A673 (cell line): ENCODE measurements at places on chromosomes 12 and 14. TPM values are rescaled to one million over a fixed set of nuclear protein-coding genes. Genes with fewer than 3 reads are reported as not detected.

TEX52 gene
- 0.44 TPM in 1 of 2 replicates, not detected in the other for total RNA-seq

JPH4 gene
- total RNA-seq, result 0.22 TPM in 1 of 2 replicates, not detected in the other

PRIM1 gene
- 51.9 and 66.2 TPM in 2 replicates for total RNA-seq

ABCD2 gene
- 0.04 TPM in 1 of 2 replicates, not detected in the other for total RNA-seq

LRP1 gene
- total RNA-seq, result 31.0 and 43.6 TPM in 2 replicates

SERPINA3 gene
- 0.17 TPM in 1 of 2 replicates, not detected in the other for total RNA-seq

LMNTD1 gene
- not detected in 2 replicates for total RNA-seq

RHOJ gene
- total RNA-seq, result 23.8 and 30.2 TPM in 2 replicates

NRIP2 gene
- total RNA-seq, result 0.28 and 0.39 TPM in 2 replicates

PFKM gene
- 114 and 130 TPM in 2 replicates for total RNA-seq

CHGA gene
- 12.7 and 14.8 TPM in 2 replicates for total RNA-seq

ELK3 gene
- 55.2 and 62.1 TPM in 2 replicates for total RNA-seq

EFS gene
- 55.9 and 60.9 TPM in 2 replicates for total RNA-seq

OTUB2 gene
- total RNA-seq, result 1.1 and 2.3 TPM in 2 replicates

OVCH1 gene
- total RNA-seq, result 0.09 TPM in 1 of 2 replicates, not detected in the other

FBLN5 gene
- 10.7 and 15.7 TPM in 2 replicates for total RNA-seq

BCL11B gene
- 80.6 and 81.3 TPM in 2 replicates for total RNA-seq

GRCh38 chr12:54959291-54960018 is 25.1 kb downstream of the TESPA1 start:
- DNase-seq, result peak; percentile 30

GRCh38 chr14:21543521-21543960 is 17.4 kb upstream of the SALL2 start:
- no peak for DNase-seq

DNA sequence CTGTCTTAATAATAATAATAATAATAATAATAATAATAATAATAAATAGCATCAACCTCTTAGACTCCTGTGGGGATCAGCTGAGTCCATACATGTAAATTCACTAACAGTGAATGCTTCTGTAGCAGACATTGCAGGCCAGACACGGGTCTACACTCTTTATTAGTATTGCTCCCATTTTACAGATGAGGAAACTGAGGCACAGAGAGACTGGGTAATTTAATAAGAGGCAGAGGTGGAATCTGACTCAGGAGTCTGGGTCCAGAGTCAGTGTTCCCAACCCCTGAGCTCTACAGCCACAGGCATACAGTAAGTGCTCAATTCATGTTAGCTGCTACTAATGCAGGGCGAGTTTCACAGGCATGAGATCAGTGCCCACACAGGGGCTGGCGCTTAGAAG is 123.2 kb upstream of the MAP1LC3B2 start:
- DNase-seq, result no peak

DNA sequence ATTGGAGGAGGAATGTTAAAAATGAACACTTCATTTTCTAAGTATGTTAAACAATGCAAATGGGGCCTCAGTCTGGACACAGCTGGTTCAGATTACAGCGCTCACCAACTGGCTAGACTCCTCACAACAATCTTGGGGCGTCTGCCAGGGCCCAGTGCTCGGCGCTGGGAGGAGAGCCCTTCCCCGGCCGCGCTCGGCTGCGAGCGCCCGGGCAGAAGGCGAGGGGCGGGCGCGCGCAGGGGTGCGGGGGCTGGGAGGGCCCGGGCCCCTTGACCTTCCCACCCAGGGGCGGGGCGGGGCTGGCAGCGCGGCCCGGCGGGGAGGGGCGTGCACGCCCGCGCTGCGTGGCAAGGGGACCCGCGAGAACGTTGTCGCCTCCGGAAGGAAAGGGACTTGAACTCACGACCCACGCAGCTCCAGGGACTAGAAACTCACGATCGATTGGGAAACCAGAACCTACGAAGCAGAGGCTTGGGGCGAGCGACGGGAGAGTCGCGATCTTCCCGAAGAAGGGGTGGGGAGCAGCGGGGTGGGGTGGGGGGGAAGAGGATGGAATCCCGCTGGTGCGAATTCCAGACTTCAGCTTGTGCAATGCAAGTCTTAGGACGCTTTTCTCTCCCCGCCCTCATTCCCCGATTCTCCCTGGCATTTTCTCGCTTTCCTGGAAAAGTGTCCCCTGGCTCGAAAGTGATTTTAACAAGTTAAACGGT is at the start of gene FBLN5:
TSS of gene FBLN5 (minus strand) at position 220 of the 710 bp plus-strand sequence. CDS start 465 bp downstream, outside the sequence.
- peak; percentile 67 for DNase-seq

DNA sequence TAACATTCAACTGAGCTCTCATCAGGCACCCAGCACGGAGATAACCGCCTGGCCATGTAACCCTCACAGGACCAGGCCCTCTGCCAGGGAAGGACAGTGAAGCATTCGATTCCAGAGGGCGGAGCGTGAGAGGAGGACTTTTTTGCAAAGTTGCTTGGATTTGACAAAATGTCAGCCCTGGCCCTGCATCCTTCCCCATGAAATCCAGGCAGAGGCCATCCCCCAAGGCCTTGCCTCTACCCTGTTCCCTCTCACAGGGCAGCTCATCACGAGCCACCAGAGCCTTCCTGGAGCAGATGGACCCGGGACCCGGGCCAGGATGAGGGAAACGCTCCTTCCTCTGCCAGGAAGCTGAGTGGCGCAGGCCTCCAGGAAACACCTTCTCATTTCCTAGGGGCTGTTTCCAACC is 17.0 kb downstream of the CAMKK2 start:
- DNase-seq, result no peak

DNA sequence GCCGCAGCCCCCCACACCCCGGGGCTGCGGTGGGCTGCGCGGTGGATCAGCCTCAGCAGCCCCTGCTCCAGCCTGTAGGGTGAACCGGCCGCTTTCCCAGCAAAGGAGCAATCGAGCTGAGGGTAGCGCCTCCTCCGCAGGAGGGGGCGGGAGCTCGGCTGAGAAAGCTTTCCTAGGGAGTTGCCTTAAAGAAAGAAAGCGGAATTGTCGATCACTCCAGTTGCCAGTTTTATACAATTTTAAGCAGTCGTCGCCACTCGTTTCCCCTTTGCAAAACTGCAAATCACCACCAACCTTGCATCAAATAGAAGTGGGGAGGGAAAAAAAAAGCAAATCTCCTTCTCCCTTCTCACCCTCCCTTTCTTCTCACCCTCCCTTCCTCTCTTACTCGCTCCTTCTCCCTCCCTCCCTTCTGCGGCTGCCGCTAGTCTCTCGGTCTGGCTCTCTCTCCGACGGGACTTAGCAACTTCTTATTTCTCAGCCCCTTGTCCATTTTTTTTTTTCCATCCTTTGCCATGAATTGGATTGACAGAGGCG is at the start of gene PDE3A:
TSS of gene PDE3A (plus strand) at position 424 of the 537 bp plus-strand sequence. CDS start 748 bp downstream, outside the sequence.
- DNase-seq, result peak; percentile 83

GRCh38 chr12:14928931-14929330 is 9.4 kb downstream of the ERP27 start:
- no peak for DNase-seq

- peak; percentile 19 for DNase-seq
Observed at GRCh38 chr12:109678719-109679118, 34.9 kb upstream of the FAM222A start.

DNA sequence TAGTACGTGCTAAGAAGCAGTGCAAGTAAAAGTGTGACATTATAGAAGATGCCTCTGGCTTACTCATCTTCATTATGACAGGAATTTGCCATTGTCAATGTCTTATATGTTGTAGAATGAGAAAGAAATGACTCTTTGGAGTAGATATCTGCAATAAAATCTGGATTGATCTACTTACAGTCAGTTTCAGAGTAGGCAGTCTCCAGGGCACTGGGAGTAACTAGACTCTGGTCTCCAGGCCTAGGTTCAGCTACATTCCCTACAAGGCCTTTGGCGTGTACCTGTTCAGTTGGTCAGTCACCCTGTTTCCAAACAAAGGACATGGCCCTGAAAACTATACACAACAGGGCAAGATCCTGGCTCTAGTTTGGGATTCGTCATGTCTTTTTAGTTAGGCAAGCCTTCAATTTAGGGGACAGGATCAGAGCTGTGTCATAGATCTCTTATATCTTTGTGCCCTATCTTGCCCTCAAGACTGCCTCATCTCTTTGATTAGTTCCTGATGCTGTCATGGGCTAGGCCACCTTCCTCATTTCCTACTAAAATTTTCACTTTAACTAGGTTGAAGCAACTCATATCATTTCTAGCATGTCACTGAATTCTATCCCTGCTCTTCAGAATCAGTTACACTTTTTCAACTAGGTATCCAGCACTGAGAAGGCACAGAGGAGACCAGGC is 410.0 kb downstream of the RAD51B start:
- DNase-seq, result no peak

- DNase-seq, result no peak
Observed at GRCh38 chr14:26599291-26599690, 1.5 kb upstream of the NOVA1 start.

DNA sequence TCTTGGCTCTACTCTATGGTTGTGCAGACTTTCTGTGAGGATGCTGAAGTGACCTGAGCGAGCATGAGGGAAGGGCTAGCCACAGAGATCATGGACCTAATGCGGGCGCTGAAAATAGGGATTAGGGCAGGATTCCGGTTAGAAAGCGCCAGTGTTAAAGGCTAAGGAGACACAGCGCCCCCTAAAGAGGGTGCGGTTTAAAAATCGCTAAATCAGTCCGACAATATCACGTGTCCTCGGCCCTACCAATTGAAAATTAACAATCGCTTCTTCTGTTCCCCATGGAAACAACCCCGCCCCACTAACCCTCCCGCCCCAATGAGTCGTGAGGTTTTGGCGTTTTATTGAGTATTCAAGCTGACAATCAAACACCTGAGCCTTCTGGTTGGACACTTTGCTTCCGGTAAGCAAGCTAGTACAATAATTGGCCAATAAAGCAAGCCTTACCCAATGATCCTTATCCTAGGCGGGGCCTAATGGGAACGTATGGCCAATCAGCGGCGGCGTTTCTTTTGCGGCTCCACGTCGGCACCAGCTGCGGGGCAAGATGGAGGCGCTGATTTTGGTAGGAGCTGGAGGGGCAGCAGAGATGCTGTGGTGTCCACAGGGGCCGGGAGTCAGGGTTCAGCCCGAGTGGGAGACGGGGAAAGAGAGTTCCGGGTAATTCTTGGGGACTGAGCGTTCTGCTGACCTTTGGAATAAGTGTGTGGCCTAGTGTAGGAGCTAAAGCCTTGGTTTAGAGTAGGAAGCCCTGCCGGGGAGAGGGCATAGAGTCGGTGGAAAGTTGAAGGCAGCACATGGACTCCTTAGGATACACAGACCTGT is at the start of gene COPZ1:
TSS of gene COPZ1 (plus strand) at position 515 of the 825 bp plus-strand sequence. CDS start at position 548, 33 bp downstream.
- DNase-seq, result peak; percentile 100

GRCh38 chr12:85057370-85057963 is 21.3 kb downstream of the LRRIQ1 start:
- DNase-seq, result peak; percentile 66

GRCh38 chr12:92634202-92634601 is 68.6 kb upstream of the PLEKHG7 start:
- no peak for DNase-seq

DNA sequence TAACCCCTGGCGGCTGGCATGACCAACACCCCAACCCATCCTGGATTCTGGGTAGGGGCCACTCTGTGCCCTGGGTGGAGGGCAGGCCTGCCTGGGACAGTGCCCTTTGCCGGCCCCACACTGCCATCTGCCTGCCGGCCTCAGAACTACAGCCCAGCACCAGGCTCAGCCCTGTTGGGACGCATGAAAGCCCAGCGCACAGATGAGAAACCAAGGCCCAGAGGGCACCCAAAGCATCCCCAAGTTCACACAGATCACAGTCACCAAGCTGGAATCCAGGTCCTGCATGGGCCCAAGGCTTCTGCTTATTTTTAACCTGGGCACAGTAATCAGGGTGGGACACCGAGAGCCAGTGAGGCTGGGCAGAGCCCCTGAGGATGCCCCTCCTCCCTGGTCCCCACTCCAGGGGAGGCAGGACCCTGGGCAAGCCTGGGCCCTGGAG is 26.2 kb downstream of the RFLNA start:
- peak; percentile 56 for DNase-seq

DNA sequence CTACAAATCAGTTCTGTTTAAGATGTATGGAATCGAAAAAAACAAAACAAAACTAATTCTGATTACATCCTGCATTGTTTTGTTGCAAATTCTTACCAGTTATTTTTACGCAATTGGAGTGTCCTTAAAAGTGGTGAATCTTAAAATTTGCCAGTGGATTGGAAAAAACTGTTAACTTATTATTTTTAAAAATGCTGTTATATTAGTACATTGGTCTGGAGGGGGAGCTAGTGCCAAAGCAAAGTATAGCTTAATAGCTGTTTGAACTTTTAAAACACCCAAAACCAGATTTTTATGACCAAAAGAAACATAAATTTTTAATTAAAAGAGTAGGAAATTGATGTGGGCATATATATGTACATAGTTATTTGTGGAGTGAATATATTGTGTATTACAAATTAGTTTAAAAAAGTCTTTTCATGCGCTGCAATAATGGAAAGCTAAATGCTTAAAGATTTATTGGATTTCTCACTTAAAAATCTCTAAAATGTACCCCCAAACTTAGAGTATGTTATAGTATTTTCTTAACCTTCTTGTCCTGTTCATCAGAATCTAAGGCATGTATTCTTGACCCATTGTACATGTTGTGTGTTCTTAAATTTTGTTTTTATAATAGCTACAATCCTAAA is 2.5 kb downstream of the FUT8 start:
- peak; percentile 21 for DNase-seq

- DNase-seq, result no peak
Observed at GRCh38 chr14:102544046-102544746, 34.6 kb upstream of the ANKRD9 start.
